Activated T-cell treated with anti-CD3 and anti-CD28 coated beads, Interleukin-2, amount 50 U/mL, for 4 hours (primary cell): ENCODE measurements at places on chromosomes 5 and 9. TPM values are rescaled to one million over a fixed set of nuclear protein-coding genes. Genes with fewer than 3 reads are reported as not detected.

GRCh38 chr9:72165821-72166547, 16.7 kb downstream of the GDA start:
- no peak for DNase-seq

Gene ARHGEF28
- total RNA-seq, result 0.23 TPM

- DNase-seq, result no peak
Measured at GRCh38 chr5:36881807-36882206, 5.2 kb downstream of the NIPBL start.

GRCh38 chr5:141564216-141564692, 54.5 kb downstream of the DIAPH1 start:
- peak; percentile 50 for DNase-seq

Gene SPEF2
- 3.4 TPM for total RNA-seq

DNA sequence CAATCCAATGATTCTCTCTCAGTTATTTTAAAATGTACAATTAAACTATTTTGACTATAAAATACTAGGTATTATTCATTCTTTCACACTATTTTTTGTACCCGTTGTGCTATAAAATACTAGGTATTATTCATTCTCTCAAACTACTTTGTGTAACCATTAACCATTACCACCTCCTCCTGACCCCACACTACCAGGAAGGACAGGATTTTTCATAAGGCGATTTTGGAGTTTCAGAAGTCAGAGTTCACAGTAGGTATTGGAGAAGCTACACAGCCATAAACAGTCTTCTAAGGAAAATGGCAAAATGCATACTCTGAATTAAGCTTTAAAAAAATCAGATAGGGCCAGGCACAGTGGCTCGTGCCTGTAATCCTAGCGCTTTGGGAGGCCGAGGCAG, 35.1 kb upstream of the TMEM252 start:
- no peak for DNase-seq

DNA sequence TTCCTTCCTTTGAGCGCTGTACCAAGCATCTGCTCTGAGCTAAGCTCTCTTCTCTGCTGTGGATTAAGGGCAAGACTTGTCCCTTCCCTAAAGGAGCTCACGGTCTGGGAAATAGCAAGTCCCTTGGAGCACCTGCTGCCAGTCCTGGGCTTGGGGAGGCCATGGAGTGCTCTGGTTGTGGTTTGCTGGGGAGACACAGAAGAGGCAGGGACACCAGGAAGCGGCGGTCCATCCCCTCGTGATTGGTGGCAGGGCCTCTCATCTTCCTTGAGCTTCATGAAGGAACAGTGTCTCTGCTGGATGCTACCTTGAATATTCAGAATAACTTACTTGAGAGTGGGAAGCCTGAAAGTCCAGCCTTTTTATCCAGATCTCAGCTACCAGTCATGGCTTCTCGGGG, 35.3 kb downstream of the COL5A1 start:
- DNase-seq, result no peak

DNA sequence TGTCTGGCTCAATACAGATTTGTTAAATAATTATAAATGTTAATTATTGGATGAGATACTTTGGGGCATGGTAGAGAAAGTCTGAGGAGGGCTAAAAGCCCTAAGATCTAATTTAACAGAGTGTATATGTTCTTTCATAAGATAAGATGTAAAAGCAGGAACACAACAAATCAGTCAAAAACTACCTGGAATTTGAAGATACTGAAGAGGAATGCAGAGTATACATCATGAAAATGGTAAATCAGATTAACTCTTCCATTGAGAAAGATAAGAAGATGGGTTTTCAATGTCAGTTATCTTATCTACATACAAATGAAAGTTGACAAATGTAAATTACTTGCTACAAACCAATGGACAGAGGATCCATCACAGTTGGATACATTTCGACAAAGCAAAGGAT, 107.3 kb upstream of the NFIB start:
- DNase-seq, result no peak
